ENCODE measurements at places on chromosomes 3 and 15.
A peak's percentile ranks its signal among the peaks of the same experiment; 100 is the strongest.

GRCh38 chr3:45760878-45761711 lies 35.2 kb downstream of the SLC6A20 start:
- DNase-seq = peak; percentile 19

DNA sequence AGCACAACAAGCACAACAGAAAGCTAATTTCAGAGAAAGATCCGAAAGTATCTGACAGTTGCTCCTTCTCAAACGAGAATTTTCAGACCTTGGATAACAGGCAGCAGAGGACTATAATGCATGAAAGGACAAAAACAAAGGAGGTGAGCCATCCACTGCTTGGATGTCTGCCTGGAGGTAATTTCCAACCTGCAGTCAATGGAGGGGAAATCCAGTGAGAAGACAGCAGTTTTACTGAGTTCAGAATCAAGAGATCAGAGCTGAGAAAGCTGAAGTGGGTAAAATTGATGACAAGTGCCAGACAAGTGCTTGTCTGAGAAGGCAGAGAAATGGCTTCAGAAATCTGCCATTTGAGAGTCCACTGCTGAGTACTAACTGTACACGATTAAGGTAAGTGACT lies 22.1 kb downstream of the UBE3A start:
- no peak for DNase-seq

GRCh38 chr3:159632128-159632527 lies 356.5 kb upstream of the IL12A start:
- no peak for DNase-seq

DNA sequence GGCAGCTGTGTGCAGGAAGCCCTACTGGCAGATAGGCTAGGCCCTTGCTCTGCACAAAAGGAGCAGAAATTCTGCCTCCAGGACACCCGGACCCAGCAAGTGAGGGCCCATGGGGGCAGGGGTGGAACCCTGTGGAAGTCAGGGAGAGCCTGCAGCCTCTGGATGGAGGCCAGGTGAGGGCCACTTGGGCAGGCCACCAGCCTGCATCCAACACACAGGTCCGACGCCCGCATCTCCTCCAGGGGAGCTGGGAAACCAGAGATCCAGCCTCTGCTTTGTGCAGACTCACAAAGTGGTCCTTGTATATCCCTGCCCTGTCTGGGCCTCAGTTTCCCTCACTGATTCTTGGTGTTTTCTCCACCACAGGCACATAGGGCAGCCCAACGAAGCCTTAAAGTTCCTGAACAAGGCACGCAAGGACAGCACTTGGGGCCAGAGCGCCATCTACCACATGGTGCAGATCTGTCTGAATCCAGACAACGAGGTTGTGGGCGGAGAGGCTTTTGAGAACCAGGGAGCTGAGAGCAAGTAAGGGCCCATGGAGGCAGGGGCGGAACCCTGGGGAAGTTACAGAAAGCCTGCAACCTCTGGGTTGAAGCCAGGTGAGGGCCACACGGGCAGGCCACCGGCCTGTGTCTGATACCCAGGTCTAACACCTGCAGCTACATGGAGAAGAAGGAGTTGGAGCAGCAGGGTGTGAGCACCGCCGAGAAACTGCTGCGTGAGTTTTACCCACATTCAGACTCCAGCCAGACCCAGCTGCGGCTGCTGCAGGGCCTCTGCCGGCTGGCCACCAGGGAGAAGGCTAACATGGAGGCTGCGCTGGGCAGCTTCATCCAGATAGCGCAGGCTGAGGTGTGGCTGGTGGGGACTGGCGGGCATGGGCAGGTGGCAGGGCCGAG lies 16.6 kb downstream of the CSRNP1 start:
- no peak for DNase-seq

DNA sequence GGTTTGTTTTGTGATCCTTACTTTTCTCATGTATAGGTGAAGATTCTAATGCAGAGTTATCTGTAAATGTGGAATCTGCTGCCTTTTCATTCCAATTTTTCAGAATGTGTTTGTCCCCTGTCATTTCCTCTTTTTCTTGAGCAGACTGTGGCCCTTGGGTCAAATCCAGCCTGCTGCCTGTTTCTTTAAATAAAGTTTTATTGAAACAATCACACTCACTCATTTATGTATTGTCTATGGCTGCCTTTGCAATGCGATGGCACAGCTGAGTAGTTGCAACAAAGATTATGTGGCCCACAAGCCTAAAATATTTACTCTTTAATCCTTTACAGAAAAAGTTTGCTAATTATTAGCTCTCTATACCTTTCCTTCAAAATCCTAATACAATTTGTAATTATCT lies 116.3 kb upstream of the NPHP3 start:
- no peak for DNase-seq

GRCh38 chr3:131277836-131278497 lies 103.6 kb upstream of the NUDT16 start:
- DNase-seq = no peak

- no peak for DNase-seq
Observed at GRCh38 chr3:76300746-76301145, 515.4 kb upstream of the ZNF717 start.

DNA sequence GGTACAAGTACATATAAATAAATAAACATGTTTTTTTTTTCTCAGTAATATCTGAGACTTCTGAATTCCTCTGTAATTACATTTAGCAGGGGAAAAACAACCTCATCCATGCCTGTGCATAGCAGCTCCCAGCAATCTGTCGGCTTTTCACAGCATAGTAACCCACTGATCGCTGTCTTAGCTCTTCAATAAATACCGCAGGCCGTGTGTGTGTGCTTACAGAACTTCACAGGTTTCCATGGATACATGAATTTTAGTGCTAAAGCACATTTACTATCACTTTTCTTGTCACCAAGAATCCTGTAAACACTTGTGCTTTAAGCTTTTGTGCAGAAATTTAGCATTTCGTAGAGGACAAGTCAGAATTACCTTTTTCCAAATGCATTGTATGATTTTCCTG lies 4.0 kb upstream of the PLAAT1 start:
- DNase-seq = no peak

DNA sequence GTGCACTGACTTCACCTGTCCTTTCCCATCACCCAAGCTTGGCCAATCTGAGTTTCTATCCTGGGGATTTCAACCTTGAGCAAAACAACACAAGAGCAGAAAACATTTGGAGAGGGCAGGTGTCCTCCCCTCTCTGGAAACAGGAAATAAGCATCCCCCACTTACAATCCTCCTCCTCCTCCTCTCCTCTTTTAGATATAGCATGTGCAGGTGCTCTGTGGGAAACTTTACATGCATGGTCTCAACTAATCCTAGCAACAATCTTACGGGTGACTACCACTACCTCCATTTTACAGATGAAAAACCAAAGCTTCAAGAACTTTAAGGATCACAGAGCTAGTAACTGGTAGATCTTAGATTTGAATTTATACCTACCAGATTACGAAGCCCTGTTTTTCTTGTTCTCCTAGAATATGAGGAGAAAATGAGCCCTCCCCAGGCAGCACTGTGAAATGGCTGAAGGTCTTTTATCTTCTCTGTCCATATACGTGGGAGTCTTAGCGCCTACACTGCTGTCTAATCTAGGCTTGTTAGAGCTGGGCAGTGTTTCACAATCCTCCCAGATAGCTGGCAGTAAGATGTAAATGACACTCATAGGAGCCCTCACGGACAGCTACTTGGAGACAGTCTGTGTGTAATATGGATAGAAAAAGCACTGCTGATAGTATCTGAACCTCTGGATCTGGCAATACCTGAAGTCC lies 301.2 kb upstream of the PROK2 start:
- DNase-seq = no peak

- no peak for DNase-seq
Observed at GRCh38 chr3:47298439-47298838, 15.7 kb downstream of the KLHL18 start.

DNA sequence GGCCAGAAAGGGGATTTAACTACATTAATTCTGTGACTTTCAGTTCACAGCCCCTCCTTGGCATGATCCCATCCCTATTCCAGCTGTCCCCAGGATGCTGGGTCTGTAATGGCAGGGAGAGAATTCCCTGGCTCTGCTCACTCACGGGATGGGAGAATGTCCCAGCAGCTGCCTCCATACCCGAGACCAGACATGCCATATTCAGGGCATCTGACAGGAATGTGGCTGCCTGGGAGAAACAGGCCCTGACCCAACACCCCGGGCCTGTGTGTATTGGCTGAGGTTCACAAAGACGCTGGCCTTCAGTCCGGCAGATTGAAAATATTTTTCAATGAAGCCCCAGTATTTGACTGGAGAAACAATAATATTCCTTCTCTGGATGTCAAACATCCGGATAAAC lies 83.6 kb upstream of the SMAD3 start:
- no peak for DNase-seq

- DNase-seq = no peak
Observed at GRCh38 chr3:120025520-120025919, 68.7 kb downstream of the GSK3B start.

DNA sequence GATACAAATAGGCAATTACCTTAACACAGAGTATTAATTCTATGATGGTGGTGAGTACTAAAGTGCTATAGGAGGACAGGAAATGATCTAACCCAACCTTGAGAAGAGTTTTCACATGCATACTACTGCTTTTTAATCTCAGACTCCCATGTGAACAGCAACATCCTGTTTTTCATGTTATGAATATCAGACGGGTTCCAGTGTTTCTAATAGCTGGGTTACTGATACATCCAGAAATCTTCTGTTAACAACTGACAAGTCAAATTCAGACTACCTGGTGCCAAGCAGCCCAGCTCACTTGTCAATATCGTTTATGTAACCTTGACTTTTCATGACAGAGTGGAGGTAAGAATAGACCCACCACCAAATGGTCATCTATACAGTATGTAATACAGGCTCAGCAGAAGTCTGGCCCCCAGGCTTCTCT lies 220.2 kb upstream of the COL8A1 start:
- DNase-seq = no peak

All from T-helper 2 cell treated with Interferon-gamma antibody and Interleukin-4, amounts not matched to agents 5 μg/mL and 100 μg/mL, for 36 hours (primary cell).